NCI-H1694 (cell line): ENCODE measurements at places on chromosomes 12 and 14.

GRCh38 chr14:104542871-104543830 is 36.4 kb upstream of the C14orf180 start:
- no peak for DNase-seq

- no peak for DNase-seq
These were observed 41.6 kb downstream of the SCN8A start for GRCh38 chr12:51632623-51633022.

DNA sequence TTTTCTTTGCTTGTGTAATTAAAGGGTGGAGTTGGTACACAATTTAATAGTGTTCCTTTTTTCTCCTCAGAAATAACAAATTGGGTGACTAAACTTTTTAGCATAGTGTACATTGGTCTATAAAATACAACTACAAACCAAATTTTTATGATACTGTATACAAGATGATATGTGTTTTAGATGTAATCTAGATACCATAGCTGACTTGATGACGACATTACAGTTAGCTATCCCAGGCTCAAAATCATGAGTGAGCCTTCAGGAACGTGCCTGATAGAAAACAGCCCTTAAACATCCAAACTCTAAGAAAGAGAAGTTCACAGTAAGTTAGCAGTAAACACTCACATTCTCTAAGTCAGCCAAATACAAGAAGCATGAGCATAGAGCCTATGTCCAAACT is 99.0 kb upstream of the SSTR1 start:
- no peak for DNase-seq

GRCh38 chr12:80064269-80064668 is 35.1 kb upstream of the OTOGL start:
- DNase-seq: no peak

DNA sequence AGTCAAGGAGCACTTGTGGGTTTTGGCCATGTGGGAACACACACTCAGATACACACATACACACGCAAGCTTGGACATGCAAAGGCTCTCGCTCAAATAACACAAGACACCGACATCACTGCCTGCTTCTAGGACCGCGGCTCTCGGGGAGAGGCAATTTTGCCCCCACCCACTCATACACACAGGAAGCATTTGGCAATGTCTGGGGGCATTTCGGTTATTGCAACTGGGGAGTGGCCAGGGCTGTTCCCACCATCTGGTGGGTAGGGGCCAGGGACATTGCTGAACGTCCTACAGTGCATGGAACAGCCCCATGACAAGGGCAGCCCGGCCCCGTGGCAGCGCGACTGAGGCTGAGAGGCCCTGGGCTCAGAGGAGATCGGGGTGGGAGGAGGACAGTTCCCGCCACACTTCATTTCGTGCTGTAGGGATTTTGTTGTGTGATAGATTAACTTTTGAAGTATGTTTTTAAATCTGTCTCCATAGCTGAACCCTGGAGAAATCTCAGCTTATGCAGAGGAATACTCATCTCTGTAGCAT is 35.6 kb downstream of the RIMBP2 start:
- DNase-seq: no peak

GRCh38 chr14:39841088-39841487 is 408.9 kb upstream of the FBXO33 start:
- no peak for DNase-seq

DNA sequence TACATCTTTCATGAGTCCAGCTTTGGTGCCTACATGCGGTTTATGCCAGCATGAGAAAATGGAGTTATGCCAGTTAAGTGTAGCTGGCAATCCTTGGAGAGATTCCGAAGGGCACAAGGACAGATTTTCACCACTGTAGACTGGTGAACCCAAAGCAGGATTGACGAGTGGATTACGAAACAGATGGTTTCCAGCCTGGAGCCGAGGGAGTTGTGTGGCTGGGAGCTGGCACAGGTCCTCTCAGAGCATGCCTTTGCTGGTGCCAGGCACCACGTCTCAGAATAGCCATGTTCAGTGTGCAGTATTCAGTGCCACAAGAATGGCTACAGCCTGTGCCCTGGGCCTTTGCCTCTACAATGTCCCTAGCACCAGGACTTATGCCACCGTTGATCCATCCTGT is 13.2 kb downstream of the KCNH3 start:
- peak; percentile 65 for DNase-seq

DNA sequence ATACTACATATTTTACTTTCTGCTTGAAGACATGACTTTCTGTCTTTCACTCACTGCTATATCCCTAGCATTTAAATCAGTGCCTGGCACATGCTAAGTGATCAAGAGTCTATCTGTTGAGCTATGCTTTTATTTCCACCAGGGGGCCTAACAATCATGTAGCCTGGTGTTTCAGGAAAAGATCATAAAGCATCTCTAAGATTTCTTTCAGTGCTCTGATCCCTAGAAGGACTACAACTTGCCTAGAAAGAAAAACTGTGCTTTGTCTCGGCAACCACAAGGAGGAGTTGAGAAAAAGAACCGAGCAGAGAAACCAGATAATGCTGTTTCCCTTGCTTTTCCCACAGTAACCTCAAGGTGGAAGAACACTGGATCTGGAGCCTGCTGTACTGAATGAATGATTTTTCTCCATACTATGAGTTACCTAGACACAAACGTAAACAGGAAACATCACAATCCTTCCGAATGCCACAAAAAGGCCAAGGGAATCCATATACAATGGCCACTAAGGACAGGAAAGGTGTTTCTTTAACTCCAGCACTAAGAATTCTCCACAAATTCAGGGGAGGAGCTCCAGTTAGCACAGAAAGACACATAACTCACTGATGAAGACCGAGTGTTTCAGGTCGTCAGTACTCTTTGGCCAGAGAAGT is 1.2 kb downstream of the CRY1 start:
- peak; percentile 36 for DNase-seq
